Right lung (tissue), 10 donors: ENCODE measurements at places on chromosomes 1 and 21. TPM values are rescaled to one million over a fixed set of nuclear protein-coding genes. Genes with fewer than 3 reads are reported as not detected.

GRCh38 chr1:234001817-234002216 is 97.3 kb downstream of the SLC35F3 start:
- no peak for DNase-seq

DNA sequence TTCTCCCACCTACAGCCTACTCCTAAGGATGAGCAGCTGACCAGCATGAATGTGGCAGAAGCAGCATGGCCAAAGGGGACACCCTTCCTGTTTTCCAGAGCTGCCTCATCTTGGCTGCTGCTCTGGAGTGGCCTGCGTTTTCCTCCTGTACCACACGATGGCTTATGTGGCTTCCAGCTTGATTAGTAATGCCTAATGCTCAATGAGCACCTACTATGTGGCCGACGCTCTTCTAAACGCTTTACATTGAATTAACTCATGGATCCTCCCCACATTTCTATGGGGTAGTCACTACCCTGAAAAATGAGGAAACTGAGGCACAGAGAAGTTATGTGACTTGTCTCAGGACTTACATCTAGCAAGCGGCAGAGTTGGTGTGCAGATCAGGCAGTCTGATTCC is 18.0 kb upstream of the SDHB start:
- DNase-seq = no peak

DNA sequence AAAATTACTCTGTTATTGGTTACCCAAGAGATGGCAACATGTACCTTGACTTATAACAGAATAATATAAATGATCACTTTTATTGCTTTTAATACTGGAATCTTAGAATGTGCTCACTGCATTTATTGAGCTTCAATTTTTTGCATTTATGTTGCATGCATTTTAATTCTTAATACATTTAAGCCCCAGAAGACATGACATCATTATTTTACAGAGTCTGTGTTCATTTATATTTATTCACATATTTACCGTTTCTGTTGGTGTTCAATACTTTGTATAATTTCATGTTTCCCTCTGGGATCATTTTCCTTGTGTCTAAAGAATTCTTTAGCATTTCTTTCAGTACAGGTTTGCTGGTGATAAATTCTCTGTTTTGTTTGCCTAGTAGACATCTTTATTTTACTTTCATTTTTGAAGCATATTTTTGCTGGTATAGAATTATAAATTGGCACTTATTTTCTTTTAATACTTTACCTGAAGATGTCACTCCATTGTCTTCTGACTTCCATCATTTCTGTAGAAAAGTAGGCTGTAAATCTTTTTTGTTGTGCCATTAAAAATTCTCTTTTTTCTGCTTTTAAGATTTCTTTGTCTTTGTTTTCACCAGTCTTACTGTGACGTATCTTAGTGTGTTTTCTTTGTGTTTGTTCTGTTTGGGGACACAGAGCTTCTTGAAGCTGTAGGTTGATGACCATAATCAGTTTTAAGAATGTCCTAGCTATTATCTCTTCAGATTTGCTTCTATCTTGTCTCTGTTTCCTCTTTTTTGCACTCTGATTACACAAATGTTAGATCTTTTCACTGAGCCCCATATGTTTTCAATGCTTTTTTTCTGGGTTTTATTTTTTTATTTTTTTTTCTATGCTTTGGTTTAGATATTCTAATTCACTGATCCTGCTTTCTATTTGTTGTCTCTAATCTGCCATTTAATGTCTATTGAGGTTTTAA is 26.9 kb downstream of the DISP3 start:
- DNase-seq = no peak

DNA sequence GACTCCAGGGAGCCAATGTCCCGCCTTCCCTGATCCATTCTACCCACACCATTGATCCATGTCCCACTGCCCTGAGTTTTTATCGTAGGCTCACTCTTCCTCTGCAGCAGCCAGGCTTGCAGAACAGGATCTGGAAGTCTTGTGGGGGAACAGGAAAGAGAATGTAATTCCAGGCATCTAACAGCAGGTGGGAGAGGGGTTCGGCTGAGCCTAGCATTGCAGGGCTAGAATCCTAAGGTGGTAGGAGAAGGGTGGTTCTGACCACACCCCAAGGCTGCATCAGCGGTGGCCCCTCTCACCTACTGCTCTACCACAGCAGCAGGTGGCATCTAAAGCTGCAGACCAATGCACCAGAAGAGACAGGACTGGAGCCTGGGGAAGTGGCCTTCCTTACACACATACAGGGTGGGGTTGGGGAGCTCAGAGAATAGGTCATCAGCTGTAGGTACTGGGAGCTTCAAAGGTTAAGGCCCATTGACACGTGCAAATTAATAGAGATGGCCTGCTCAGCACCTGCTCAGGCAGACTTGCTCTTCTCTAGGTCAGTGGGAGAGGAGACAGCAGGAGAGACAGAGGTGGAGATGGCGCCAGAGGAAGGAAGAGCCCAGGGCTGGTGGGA is 20.5 kb downstream of the KNCN start:
- DNase-seq = no peak

GRCh38 chr1:189783456-189783855 is 694.2 kb downstream of the BRINP3 start:
- no peak for DNase-seq

DNA sequence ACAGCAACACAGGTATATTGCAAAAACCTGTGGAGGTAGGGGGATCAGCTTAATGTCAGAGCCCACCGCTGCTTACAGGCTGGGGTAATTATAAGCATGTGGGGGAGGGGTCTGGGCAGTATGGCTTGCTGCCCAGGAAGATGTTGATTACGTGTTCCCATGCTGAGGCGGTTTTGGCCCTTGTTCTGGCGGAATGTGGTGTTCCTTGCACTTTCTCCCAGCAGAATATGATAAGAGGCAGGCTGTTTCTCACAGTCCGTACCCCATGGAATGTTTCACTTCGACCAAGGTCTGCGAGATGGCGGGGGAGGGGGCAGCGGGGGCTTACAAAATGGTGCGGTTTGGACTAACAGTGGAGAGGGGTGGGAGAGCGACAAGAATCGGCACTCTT is 9.8 kb upstream of the HPCAL4 start:
- DNase-seq = peak; percentile 56

GRCh38 chr1:17168091-17168876 is 36.6 kb upstream of the PADI1 start:
- no peak for DNase-seq

- no peak for DNase-seq
Measured at GRCh38 chr1:186418503-186418902, 42.4 kb downstream of the PDC start.

DNA sequence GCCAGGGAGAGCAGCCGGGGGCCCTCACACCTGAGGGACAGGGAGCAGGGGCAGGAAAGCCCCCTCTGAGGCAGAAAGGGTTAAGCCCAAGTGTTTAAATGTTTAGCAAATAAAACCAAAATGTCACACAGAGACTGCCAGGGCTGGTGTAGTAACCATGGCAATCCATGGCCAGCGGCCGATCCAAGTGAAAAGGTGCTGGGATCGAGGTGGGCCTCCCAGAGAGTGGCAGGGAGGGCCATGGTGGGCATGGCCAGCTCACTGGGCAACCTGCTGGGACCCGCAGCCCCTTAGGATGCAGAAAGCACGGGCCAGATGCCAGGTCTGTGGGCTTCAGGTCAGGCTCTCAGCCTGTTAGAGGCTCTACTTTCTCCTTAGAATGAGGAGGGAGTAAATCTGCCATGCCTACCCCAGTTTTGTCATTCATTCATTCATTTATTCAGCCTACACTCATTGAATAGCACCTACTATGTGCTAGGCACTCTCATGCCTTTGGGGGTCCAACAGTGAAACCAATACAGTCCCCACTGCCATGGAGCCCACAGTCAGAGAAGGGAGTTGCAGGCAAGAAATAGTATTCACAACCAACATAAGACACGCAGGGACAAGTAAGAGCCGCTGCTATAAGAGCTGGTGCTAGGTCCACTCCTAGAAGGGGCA is 56.1 kb downstream of the KCNN3 start:
- DNase-seq = no peak

DNA sequence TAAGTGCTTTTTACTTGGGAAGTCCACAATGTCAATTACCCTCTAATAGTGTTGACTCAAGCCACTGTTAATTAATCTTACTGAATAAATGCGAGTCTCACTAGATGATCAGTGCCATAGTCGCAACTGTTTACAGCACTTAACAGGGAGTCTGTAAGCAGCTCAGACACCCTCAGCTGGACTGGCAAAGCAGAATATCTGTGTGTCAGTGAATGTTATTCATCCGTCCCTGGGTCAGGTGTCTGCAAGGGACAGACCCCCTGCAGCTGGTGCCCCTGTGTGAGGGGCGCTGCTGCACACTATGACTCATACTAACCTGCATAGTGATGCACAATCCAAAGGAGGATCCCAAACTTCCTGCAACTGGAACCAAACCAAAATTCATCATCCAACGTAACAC is 306.5 kb downstream of the HHIPL2 start:
- DNase-seq = no peak

DNA sequence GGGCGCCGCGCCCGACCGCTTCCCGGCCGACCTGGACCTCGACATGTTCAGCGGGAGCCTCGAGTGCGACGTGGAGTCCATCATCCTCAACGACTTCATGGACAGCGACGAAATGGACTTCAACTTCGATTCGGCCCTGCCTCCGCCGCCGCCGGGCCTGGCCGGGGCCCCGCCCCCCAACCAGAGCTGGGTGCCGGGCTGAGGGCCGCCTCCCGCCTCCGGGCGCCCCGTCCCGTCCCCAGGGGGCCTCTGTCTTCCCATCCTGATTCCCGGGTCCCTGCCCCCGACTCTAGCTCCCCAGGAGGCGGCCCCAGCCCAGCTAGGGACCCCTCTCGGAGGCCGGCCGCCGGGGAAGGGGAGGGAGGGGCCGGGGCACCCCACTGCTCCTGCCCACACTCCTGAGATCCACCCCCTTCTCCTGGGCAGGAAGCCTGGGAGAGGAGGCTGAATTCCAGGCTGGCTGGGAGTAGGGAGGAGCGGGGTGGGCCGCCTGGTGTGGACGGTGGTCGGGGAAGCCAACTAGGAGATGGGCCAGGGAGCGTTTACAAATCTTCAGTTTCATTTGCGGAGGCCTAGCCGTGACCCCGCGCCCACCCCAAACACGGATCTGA is 21.4 kb downstream of the FOXO6 start:
- no peak for DNase-seq

DNA sequence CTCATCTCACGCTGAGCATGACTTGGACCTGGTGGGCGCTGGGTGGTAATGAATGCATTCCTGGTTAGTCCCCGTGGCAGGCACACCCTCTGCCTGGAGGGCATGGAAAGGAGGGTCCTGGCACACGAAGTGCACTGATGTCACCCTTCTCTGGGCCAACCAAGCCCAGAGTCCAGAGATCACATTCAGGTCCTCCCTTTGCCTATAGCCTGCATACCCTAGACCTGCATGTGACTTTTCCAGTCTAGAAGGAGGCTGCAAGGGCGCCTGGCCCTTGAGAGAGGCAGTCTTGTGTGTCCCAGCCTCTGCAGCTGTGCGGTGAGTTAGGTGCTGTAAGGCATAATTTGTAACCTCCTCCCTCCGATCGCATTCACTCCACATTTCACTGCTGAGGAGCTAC is 22.1 kb downstream of the PADI2 start:
- no peak for DNase-seq

DNA sequence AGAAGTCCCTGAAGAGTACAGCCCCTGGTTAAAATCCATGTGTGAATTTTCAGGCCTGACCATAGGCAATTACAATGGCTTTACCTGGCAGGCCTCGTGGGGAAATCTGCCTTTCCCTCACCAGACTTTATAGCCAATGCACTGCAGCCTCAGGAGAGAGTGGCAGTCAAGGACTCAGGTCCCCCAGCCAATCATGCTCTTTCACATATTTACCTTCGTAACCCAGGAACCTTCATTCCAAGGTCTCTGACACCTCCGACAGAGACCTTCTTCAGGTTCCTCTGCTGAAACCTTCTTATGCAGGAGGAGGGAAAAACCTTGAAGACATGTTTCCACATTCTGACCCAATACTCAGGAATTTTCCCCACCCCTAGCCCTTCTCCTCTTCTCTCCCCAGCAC is 118.9 kb downstream of the FASLG start:
- DNase-seq = no peak

- DNase-seq = no peak
Measured at GRCh38 chr21:34189506-34189905, 116.1 kb downstream of the MRPS6 start.

- peak; percentile 19 for DNase-seq
Measured at GRCh38 chr1:213159376-213159775, 108.3 kb downstream of the RPS6KC1 start.

DNA sequence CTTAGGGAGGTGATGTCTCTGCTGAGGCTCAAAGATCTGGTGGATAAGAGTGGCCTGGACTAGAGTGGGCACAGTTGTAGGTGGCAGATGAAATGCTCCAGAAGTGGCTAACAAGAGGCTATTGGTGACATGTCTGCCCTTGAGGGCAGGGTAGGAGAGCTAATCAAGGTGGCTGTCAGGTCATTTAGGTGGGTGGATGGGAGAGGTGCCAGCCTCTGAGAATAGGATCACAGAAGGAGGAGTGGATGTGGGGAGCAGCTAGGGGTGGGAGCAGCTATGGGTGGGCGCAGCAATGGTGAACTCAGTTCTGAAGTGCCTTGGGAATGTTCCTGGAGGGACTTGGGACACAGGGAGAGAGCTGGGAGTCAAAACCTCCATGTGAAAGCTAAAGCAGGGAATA is 142.0 kb upstream of the GRIK3 start:
- DNase-seq = no peak

GRCh38 chr21:33011462-33011861 is 14.3 kb upstream of the OLIG2 start:
- DNase-seq = no peak

GRCh38 chr21:27001526-27001925 is 34.6 kb upstream of the ADAMTS5 start:
- no peak for DNase-seq

DNA sequence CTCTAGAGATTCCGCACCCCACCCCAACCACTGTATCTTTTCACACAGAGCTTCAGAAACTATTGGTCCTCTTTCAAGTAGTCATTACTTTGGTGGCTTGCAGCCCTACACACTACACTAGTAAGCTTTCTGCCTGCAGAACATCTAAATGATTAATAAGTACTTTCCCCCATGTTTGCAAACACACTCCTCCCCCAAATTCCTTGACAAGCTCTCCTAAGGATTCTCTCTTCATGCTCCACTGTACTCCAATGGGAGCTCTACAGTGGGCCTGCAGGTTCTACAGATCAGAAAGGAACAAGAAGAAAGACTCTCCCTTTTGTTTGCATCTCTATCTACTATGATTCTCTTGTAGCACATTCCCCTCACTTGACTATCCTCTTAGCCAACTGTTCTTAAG is 16.3 kb upstream of the NUF2 start:
- no peak for DNase-seq

- DNase-seq = no peak
Measured at GRCh38 chr1:48177257-48177656, 45.3 kb upstream of the SLC5A9 start.

GRCh38 chr1:217471403-217471802 is 159.5 kb downstream of the GPATCH2 start:
- DNase-seq = no peak

Gene MANEAL
- 5.5 TPM for polyA plus RNA-seq

Gene OR2T2
- not detected for polyA plus RNA-seq

Gene ACTL8
- not detected for polyA plus RNA-seq

Gene TNFRSF4
- polyA plus RNA-seq = 5.3 TPM

Gene C1orf116
- 36.6 TPM for polyA plus RNA-seq

Gene TDRD5
- polyA plus RNA-seq = 0.39 TPM
